ENCODE measurements at places on chromosomes 6 and 20.

DNA sequence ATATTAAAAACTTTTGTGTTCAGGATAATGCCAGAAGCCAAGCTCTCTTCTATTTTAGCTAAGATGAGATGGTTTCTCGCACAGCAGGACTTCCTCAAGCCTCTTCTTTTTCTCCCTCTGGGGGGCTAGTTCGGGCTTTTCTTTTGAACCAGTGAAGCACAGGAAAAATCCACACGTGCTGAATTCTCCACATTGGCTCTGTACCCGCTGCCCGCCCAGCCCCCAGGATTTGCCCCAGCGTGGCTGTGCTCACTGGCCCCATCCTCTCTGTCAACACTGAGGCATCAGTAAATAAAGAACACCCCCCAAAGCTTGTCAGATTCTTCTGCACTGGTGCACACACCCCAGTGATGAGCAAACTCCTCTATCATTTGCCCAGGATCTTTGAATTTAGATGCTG is 232.8 kb downstream of the ZNF217 start:
- no peak for DNase-seq

DNA sequence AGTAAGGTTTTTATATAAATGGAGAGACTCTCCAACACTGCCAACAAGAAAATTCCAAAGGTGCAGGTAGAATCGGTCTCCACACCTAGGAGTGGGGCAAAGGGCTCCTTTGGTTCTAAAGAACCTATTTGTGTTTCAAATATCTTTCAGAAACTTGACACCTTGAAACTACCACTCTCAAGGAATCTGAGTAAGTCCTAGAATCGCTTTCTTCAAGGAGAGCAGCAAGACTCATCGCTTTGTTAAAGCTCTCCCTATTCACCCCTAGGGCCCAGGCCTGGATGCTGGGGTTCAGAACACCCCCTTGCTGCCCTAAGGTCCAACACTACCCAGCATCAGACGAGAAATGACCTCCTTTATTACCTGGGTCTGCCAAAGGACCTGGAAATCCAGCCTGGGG is 2.0 kb downstream of the CLIC5 start:
- no peak for DNase-seq

DNA sequence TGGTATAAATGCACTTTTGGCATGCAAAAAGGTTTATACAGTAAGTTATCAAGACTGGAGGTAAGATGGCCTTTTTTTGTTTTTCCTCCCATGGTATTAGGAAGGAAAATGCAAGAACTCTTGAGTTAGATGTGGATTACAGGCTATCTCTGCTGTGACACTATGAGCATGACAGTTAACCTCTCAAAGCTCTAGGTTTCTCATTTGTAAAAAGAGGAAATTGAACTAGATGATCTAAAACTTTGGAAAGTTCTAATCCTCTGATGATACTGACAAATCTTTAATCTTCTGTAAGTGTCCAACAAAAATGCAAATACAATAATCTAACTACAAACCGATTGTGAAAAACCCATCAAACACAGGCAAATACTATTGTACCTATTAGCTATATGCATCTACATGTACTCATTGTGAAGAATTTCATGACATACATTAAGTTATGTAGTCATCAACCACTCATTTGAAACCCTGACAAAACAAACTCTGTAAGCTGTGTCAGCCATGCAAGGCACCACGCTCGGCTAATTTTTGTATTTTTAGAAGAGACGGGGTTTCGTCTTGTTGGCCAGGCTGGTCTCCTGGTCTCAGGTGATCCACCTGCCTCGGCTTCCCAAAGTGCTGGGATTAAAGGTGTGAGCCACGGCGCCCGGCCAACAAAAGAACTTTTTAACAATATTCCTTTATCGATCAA is 4.2 kb downstream of the CDK19 start:
- DNase-seq = no peak

DNA sequence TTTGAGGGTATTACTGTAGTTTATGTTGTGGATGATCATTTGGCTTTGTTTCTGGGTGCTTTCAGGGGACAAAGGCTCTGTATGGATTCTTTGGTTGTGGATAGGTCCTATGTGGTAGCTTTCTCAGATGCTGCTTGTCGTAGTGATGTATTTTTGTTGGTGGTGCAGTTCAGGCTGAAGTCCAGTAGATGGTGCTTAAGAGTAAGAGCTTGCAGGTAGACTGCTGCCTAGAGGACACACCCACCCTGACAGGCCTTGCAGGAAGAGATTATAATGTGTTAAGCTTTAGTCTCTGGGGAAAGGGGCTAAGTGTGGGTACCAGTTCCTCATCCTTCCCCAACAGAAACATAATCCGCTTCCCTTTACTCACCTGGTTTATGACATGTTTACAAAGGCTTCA is 62.6 kb upstream of the ADGRB3 start:
- no peak for DNase-seq

- peak; percentile 53 for DNase-seq
Measured at GRCh38 chr20:46562373-46563169, 12.1 kb upstream of the OCSTAMP start.

DNA sequence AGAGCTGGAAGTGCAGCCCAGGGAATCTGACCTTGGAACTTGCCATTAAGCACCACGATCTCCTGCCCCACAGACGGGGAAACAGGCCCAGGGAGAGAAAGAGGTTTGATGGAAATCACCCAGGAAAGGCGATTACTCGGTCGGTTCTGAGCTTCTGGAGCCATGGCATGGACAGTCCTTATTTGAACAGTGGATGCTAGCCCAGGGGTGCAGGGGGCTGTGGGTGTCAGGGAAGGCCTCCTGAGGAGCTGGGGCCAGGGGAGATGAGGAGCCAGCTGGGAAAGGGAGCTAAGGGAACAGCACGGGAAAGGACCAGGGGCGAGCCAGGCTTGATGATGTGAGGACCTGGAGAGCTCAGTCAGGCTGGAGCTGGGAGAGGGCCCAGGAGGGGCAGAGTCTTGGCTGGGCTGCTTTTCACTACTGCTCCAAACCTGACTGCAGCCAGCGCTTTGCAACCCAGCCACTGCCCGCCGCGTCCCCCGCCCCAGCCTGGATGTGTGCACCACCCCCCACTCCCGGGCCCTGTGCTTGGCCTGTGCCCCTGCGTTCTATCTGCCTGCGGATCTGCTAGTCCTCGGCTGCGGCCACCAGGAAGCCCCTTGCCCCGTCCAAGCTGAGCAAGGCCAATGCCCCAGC is 17.8 kb downstream of the SUN5 start:
- DNase-seq = no peak

DNA sequence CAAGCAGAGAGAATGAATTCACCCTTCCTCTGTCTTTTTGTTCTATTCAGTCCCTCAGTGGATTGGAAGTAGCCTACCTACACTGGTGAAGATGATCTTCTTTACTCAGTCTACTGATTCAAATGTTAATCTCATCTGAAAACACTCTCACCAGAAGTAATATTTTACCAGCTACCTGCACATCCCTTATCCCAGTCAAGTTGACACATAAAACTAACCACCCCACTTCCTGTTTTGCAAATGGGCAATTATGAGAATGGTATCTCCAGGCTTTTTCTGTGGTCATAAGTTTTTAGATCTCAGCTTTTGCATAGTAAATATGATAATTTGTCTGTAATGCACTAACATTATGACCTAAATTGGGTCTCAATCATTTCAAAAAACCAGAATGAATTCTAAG is 228.8 kb upstream of the ECI2 start:
- DNase-seq = no peak

- DNase-seq = no peak
Measured at GRCh38 chr6:72238900-72239299, 352.6 kb downstream of the RIMS1 start.

- no peak for DNase-seq
Measured at GRCh38 chr6:114010540-114010939, 39.6 kb upstream of the HDAC2 start.

- no peak for DNase-seq
Measured at GRCh38 chr20:56160956-56161355, 87.6 kb upstream of the MC3R start.

- DNase-seq = no peak
Measured at GRCh38 chr6:90025523-90026061, 131.3 kb downstream of the GJA10 start.

All from activated T-cell treated with anti-CD3 and anti-CD28 coated beads for 1 hour (primary cell).